DND-41 (cell line): ENCODE measurements at places on chromosomes 16 and 17.
A peak's percentile ranks its signal among the peaks of the same experiment; 100 is the strongest.

- peaks cover 3% of the 10 kb centered on the region for H3K27me3 ChIP-seq
- no peak overlapping the region for H3K27ac ChIP-seq
- H3K4me1 ChIP-seq: no peaks in the 10 kb centered on the region
- no peak for DNase-seq
- no peaks in the 10 kb centered on the region for H3K36me3 ChIP-seq
- no peak overlapping the region for H3K4me3 ChIP-seq
Observed at GRCh38 chr17:65334406-65334805, 197.2 kb downstream of the RGS9 start.

- peaks cover 13% of the 10 kb centered on the region for H3K27me3 ChIP-seq
- no peak for DNase-seq
- H3K36me3 ChIP-seq: no peaks in the 10 kb centered on the region
Observed at GRCh38 chr17:47713980-47714700, 18.9 kb upstream of the TBX21 start.

DNA sequence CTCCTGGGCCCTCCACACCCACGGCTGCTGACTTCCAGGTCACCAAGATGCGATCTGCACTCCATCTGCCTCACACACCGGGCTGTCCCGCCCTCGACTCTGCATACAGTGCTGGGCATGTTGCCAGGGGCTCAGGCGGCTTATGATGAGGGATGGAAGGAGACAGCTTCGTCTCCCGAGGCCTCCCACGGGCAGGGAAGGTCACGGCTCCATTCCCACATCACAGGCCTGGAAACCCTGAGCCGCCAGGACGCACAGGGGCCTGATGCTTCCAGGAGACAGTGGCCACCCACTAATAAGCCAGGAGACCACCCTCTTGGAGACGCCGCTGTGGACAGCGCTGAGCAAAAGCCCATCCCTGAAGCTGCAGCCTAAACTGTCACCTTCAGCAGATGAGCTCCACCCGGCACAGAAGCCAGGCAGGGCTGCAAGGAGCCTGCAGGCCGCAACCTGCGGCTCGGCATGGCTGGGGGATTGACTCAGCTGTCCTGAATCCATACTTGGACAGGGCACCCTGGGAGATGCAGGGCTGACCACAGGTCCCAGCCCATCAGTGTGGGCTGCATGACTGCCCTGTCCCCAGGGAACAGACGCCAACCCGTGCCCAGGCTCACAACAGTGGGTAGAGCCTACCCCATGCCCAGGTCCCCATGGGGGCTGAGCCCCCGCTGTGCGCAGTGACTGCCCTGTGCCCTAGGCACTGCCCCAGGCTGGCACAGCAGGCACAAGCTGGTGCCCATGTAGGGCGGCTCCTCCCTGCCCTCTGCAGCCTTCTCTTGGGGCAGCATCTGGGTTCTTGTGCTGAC, 34.4 kb downstream of the SLC7A5 start:
- H3K4me1 ChIP-seq: no peaks in the 10 kb centered on the region
- no peak for DNase-seq
- H3K27ac ChIP-seq: peak overlapping the region; percentile 35; the same call in 1 of the 2 replicates
- H3K27me3 ChIP-seq: no peaks in the 10 kb centered on the region

DNA sequence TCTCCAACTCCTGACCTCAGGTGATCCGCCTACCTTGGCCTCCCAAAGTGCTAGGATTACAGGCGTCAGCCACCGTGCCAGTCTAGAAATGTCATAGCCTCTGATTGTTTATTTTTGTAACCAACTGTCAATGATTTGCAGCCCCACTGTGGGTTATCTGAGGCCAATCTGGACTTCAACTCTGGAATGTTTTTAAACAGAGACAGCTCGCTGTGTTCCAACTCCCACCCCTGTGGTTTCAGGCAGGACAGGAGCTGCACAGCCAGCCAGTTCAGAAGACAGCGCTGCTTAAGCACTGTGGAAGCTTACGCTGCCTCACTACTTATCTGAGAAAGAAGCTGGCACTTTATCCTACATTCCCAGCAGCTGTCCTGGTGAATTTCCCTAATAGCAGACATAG, 19.5 kb downstream of the MRM3 start:
- H3K27me3 ChIP-seq: no peaks in the 10 kb centered on the region
- no peaks in the 10 kb centered on the region for H3K36me3 ChIP-seq
- no peak for DNase-seq
- no peak overlapping the region for H3K4me3 ChIP-seq
- H3K27ac ChIP-seq: no peak overlapping the region

DNA sequence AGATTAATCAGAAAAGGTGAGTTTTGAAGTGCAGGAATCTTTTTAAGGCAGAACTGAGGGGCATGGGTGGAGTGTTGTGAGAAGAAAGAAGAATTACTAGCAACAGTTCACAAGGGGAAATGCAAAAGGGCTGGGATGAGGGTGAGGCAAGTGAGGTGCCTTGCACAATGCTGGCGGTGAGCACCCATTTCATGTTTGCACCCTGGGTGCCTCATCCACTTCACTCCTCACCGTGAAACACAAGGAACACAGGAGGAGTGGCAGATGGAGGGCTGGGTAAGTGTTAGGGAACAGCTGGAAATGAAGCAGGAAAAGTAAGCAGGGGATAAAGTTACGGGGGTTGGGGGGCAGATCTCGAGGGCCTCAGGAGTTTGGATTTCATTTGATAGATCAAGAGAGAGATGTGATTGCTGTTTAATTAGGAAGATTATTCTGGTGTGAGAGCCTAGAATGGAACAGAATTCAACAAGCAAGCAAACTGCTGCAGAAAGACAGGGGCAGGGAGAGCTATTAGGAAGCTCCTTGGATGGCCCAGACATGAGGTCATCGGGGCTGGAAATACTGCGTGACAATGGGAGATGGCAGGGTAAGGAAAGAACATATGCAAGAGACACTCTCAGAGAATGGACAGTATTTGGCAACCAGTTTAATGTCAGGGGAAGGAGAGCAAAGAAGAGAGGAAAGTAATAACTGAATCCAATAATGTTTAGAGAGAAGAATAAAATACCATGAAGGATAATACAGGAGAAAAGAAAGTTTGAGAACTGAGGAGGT, 8.3 kb upstream of the HEATR6 start:
- H3K4me1 ChIP-seq: no peaks in the 10 kb centered on the region
- no peak overlapping the region for H3K27ac ChIP-seq
- H3K4me3 ChIP-seq: no peak overlapping the region
- DNase-seq: no peak

GRCh38 chr17:36074365-36074764, 10.3 kb downstream of the CCL18 start:
- H3K4me1 ChIP-seq: no peaks in the 10 kb centered on the region
- DNase-seq: no peak
- H3K4me3 ChIP-seq: no peak overlapping the region
- H3K27me3 ChIP-seq: no peaks in the 10 kb centered on the region

DNA sequence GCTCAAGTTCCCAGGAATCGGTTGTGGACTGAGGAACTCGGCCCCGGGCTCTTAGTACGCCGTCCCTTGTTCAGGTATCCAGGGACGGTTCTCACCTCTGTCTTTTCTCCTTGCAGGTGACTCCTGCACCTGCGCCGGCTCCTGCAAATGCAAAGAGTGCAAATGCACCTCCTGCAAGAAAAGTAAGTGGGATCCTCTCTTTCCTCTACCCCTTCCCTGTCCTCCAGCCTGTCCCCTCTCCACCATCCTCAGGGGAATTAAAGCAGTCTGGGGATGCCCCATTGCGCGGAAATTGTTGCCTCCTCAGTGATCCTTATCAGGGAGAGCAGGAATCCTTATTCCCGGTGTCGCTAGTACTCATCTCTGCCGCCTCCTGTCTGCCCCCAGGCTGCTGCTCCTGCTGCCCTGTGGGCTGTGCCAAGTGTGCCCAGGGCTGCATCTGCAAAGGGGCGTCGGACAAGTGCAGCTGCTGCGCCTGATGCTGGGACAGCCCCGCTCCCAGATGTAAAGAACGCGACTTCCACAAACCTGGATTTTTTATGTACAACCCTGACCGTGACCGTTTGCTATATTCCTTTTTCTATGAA, 585 bp downstream of the MT2A start:
- H3K27me3 ChIP-seq: no peaks in the 10 kb centered on the region
- H3K27ac ChIP-seq: peak overlapping the region; percentile 62
- peak; percentile 33 for DNase-seq
- H3K4me3 ChIP-seq: peak overlapping the region; percentile 70

DNA sequence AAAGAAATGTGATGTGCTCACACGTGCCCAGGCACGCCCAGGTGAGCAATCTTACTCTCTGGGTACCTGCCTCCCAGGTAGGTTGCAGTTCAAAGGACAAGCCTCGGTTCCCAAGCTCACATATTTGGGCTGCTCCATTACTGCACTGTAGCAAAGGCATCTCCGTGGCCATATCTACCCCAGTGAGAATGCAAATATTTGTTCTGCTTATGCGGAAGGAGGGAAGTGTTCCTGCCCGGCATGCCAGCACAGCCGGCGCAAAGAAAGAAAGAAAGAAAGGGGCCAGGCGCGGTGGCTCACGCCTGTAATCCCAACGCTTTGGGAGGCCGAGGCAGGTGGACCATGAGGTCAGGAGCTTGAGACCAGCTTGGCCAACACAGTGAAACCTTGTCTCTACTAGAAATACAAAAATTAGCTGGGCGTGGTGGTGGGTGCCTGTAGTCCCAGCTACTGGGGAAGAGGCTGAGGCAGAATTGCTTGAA, 30.7 kb downstream of the SLC43A2 start:
- peaks cover 40% of the 10 kb centered on the region for H3K4me1 ChIP-seq
- peak overlapping the region; percentile 67 for H3K27ac ChIP-seq
- no peak overlapping the region for H3K4me3 ChIP-seq
- no peak for DNase-seq

- H3K27ac ChIP-seq: no peak overlapping the region
- H3K36me3 ChIP-seq: no peaks in the 10 kb centered on the region
- no peaks in the 10 kb centered on the region for H3K4me1 ChIP-seq
Observed at GRCh38 chr17:69423450-69423849, 9.0 kb downstream of the MAP2K6 start.

- H3K27me3 ChIP-seq: no peaks in the 10 kb centered on the region
- DNase-seq: no peak
- H3K4me1 ChIP-seq: peaks cover 26% of the 10 kb centered on the region
- no peak overlapping the region for H3K4me3 ChIP-seq
- no peaks in the 10 kb centered on the region for H3K36me3 ChIP-seq
Observed at GRCh38 chr16:84197466-84198128, 6.6 kb downstream of the ADAD2 start.

DNA sequence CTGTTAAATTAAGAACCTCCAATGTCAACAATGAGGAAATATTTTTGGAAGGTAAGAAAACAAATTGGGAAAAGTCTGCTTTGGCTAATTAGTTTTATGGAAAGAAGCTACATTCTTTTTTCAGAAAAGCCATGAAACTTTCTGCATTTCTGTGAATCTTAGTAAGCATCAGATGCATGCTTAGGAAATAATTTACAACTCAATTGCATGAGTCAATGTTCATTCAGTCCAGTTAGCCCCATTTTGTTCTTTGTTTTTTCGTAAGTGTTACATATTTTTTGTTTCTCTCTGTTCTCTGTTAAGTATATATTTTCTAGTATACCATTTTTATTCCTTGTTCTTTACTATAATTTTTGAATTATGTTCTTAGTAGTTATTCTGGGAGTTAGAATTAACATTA, 195.2 kb upstream of the KIF2B start:
- H3K27ac ChIP-seq: no peak overlapping the region
- H3K4me3 ChIP-seq: no peak overlapping the region
- H3K36me3 ChIP-seq: no peaks in the 10 kb centered on the region

GRCh38 chr16:57727610-57728009, 8.0 kb upstream of the KATNB1 start:
- no peaks in the 10 kb centered on the region for H3K27me3 ChIP-seq
- no peaks in the 10 kb centered on the region for H3K4me1 ChIP-seq
- H3K36me3 ChIP-seq: no peaks in the 10 kb centered on the region
- no peak overlapping the region for H3K4me3 ChIP-seq
- no peak for DNase-seq

GRCh38 chr16:85324488-85324887, 212.2 kb upstream of the CIBAR2 start:
- no peaks in the 10 kb centered on the region for H3K36me3 ChIP-seq
- no peak overlapping the region for H3K4me3 ChIP-seq
- H3K27me3 ChIP-seq: no peaks in the 10 kb centered on the region
- H3K4me1 ChIP-seq: no peaks in the 10 kb centered on the region
- DNase-seq: no peak

DNA sequence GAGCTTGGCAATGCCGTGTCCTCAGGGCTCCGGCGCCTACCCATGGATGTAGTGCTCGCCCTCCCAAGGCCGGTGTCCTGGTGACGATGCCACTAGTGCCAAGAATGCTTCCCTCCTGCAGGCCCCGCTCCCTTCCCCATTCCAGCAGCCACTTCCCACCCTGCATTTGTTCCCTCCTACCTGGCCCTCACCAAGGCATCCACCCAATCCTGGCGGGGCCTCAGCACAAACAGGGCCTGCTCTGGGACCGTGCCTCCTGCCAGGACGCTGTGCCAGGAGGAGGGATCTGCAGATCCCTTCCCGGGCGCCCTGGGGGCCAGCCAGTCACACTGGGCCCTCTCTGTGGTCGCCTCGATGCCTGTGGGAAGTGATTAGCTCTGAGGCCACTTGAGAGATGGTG, 25.1 kb downstream of the ABR start:
- no peaks in the 10 kb centered on the region for H3K36me3 ChIP-seq
- H3K4me3 ChIP-seq: no peak overlapping the region
- H3K4me1 ChIP-seq: no peaks in the 10 kb centered on the region
- no peak for DNase-seq
- no peak overlapping the region for H3K27ac ChIP-seq
- no peaks in the 10 kb centered on the region for H3K27me3 ChIP-seq

- no peak for DNase-seq
- H3K4me1 ChIP-seq: no peaks in the 10 kb centered on the region
- H3K4me3 ChIP-seq: no peak overlapping the region
- no peak overlapping the region for H3K27ac ChIP-seq
- no peaks in the 10 kb centered on the region for H3K27me3 ChIP-seq
- H3K36me3 ChIP-seq: no peaks in the 10 kb centered on the region
Observed at GRCh38 chr16:73955255-73955654, 341.4 kb upstream of the PSMD7 start.

DNA sequence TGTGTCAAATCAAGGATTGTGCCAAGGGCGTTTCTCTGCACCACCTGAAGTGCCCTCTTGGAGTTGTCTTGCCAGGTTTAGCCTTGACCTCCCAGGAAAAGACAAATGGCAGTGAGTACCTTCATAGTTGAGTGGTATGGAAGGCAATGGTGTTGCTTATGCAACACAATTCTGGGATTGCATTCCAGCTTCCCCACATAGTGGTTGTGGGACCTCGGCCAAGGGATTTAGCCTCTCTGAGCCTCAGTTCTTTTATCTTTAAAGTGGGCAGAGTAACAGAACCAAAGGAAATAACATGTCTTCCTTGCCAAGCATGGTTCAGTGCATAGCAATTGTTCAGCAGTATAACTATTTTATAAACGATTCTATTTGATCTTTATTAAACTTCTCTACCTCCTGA, 49.4 kb downstream of the CCDC42 start:
- H3K27me3 ChIP-seq: peaks cover 2% of the 10 kb centered on the region
- H3K36me3 ChIP-seq: no peaks in the 10 kb centered on the region

GRCh38 chr16:14121142-14121541, 50.0 kb downstream of the MRTFB start:
- no peaks in the 10 kb centered on the region for H3K36me3 ChIP-seq
- no peaks in the 10 kb centered on the region for H3K27me3 ChIP-seq
- no peak for DNase-seq
- no peaks in the 10 kb centered on the region for H3K4me1 ChIP-seq
- H3K4me3 ChIP-seq: no peak overlapping the region
- H3K27ac ChIP-seq: no peak overlapping the region
